ENCODE measurements at places on chromosomes 4 and X.
A peak's percentile ranks its signal among the peaks of the same experiment; 100 is the strongest.

GRCh38 chr4:169116270-169116901 is 106.3 kb upstream of the CBR4 start:
- DNase-seq: no peak

DNA sequence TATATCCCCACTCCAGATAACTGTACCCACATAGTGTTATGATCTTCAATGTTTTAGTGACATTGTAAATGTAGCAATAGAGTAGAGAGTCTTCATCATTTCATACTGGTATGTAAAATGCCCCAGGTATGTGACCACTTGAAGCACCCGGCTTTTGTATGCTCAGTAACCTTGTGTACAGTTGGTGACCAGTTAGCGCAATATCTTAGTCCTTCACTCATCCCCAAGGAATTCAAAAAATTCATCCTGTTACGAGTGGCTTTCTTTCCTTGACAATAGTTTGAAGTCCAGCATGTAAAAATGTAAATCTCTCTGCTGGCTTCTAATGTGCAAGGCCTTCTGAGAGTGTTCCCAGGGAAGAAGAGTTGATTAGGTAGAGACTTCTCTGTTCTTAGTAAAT is 145.6 kb downstream of the ARX start:
- DNase-seq: no peak

GRCh38 chr4:15012017-15012788 is 9.9 kb downstream of the CPEB2 start:
- no peak for DNase-seq

DNA sequence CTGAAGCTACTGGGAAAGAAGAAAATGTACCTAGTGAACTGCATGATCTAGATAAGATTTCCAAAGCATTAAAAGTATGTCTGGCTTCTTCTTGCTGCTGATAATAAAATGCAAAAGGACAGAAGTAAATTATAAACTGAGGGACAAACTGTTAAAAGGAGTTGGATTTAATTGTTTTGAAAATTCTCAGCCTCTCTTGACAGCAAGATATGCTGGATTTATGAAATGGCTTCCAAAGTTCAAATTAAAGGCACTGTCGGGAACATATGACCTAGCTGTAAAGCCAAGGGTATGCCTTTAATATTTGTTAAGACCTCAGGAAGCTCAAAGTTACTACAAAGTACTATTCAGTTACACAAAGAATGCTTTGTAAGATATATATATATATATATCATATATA is 46.1 kb upstream of the CABS1 start:
- DNase-seq: no peak

DNA sequence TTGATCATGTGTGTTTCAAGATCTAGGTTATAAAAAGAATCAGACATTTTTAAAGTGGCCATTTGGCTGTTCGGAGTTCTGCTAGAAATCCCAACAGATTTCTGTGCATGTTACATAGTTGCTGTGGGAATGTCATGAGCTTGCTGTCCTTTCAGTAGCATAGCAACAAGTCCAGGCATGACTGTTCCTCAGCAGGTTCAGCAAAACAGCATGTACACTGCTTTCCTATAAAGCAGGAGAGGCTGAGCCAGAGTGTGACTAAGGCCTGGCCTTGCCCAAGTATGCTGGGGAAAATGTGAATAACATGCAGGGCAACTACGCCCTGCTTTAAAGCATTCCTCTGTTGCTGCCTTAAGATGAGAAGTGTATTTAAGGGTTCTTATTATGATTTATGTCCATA is 217.1 kb upstream of the SMIM31 start:
- DNase-seq: no peak

DNA sequence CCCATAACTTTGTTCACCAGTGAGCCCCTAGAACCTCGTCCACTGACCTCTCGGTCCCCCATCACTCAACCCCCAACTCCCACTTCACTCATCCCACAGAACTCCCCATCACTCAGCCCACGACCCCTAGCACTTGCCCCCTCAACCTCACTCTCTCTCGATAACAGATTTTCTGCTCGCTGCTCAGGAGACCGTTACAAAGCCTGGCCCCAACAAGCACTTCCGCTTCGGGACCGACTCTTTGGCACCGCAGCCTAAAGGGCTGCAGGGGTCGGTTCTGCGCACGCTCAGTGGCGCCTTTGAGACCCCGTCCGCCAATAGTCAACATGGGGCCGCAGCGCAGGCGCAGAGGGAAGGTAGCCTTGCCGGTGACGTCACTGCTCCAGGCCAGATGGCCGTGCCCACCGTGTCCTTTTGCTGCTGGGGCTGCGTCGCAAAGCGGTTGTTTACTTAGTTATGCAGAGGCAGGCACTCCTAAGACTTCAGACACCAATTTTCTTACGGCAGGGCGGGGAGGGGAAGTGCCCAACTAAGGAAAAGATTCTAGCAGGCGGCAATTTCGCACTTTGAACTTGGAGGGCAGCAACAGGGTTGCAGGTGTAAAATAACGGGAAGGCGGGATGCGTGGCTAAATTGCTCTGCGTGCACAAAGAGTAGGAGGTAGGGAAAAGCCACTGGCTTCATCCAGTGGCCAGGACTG is at the start of gene ZNF182:
Gene ZNF182 (minus strand): TSS at position 232 of the 700 bp plus-strand sequence. CDS start 1,380 bp downstream, outside the sequence.
- peak; percentile 47 for DNase-seq

- peak; percentile 90 for DNase-seq
These were observed 35.9 kb upstream of the CXCL8 start for GRCh38 chr4:73704314-73705055.

- no peak for DNase-seq
These were observed 164.1 kb downstream of the RASL11B start for GRCh38 chr4:53026233-53026632.

GRCh38 chrX:108091878-108092291 is 307 bp downstream of the ATG4A start:
- no peak for DNase-seq

DNA sequence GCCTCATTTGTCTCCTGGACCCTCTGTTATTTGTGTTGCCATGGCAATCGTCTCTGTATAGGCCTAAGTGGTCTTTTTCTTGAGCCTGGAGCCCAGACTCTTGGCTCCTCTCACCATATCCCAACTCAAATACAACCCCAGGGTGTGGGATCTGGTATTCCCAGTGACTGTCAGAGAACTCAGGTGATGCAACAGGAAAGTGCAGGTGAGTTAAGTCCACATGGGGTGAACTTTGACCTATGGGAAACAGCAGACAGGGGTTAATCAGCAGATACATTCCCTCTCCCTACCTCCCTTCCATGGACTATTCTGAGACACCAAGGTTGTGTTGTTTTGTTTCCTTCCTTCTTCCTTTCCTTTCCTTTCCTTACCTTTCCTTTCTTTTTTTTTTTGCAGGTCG is 130.9 kb upstream of the RPS6KA3 start:
- no peak for DNase-seq

DNA sequence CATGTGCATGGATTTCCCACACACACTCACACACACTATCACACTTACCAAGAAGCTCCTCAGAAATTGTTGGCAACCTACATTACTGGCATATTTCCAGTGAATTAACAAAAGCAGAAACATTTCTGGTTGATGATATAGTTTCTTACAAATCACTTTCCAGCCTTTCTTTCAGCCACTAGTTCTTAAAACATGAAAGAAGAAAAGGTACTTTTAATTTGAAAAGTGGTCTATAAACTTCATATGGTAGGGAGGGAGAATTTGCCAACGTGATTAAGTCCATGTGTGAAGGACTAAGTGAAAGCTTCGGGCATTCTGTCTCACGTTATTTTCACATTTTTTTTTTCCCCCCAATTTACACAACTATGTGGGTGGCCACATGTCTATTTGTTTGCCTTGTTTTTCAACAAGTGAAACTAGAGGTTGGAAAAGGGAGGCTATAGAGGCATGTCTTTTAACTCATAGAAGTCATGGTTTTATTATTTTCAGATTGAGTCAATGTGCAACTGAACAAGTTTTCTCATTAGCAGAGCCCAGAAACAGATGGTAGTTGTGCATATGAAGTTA is 832.1 kb upstream of the INTU start:
- DNase-seq: no peak

Data from SIG-M5 (cell line).